Fibroblast of upper back skin (primary cell): ENCODE measurements at places on chromosomes 4 and X.
A peak's percentile ranks its signal among the peaks of the same experiment; 100 is the strongest.

DNA sequence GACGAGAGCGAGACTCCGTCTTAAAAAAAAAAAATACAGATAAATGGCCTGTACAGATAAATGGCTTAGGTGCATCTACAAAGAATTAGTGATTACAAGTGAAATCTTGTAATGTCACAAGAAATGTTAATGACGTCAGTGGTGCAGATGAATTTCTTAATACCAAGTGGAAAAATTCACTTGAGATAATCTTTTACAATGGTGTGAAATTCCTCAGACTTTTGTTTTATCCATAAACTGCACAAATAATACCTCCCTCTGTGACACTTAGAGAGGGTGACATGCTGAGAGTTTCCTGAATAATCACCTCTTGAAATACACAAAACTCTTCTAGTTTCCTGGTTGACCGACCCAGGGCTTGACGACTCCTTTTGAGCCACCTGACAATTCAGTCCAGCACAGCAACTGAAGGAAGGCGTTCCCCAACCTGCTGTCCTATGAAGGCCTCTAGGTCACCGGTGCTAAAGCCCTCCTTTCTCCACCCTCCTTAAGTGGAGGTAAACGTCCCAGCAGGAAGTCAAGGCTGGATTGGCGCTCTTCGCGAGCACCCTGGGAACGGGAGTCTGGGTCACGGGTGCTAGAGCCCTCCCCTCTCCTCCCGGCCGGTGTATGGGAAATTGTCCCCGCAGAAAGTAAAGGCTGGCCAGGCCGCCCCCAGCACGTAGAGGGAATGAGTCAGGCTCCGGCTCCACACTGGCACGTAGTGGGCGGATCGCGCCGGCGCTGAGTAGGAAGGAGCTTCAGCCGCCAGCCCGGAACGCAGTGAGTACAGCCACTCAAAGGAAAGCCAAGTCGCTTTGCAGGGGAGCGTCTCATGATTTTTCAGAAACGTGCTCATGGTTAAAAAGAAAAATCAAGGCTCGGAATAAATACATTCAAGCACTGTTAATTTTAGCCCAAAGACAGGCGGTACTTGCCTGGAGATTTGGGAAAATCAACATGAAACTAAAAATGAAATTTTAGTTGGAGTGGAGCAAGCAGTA, at the start of gene TMEM144:
TMEM144 (plus strand) TSS at position 662 of the 983 bp plus-strand sequence. CDS start 2,182 bp downstream, outside the sequence.
- DNase-seq = peak; percentile 85

GRCh38 chrX:48508400-48509244, at the start of gene PORCN:
PORCN (plus strand) TSS chrX:48508992; CDS start chrX:48509821, 829 bp downstream.
- peak; percentile 64 for DNase-seq

DNA sequence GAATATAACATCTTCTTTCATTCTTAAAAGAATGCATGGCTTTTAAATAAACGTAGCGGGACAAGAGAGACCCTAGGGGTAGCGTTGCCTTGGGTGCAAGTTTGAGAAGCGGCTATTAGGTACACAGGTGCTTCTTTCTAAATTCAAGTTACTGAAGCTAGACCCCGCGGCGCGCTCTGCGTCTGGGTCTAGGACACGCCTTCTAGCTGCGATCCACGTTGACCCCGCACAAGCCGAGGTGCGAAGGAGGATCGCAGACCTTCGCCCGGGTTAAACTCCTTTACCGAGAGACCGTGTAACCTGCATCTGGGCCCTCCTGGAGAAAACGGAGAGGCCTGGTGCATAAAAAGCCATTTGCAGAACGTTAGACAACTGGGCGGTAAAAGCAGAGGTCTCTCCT, 25.5 kb upstream of the EXOC1L start:
- DNase-seq = no peak

DNA sequence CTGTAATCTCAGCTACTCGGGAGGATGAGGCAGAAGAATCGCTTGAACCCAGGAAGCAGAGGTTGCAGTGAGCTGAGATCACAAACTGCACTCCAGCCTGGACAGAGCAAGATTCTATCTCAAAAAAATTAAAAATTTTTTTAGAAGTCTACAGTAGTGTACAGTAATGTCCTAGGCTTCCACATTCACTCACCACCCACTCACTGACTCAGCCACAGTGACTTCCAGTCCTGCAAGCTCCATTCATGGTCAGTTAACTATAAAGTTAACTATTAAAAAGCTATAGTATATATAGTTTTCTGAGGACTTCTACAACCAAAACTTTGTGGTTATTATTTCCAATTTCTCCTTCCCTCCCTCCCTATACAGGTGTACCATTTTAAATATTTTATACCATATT, 34.7 kb upstream of the NEUROG2 start:
- peak; percentile 26 for DNase-seq

DNA sequence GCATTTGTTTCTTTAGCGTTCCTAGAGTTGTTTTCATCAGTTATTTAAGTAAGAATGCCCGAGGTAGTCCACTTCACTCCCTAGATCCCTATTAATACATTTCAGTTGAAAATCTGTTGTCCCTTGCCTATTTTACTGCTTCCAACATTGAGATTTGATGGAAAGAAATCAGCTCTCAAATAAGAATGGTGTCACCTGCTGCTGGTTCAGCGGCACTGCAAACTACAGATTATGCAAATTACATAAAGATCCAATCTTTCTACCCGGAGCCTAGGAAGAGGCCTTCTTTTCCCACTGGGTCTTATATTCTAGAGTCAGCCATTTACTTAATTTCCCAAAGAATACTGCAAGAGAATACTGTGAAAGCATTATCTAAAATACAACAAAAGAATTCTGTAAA, 597.6 kb upstream of the MAGEB2 start:
- peak; percentile 0 for DNase-seq

DNA sequence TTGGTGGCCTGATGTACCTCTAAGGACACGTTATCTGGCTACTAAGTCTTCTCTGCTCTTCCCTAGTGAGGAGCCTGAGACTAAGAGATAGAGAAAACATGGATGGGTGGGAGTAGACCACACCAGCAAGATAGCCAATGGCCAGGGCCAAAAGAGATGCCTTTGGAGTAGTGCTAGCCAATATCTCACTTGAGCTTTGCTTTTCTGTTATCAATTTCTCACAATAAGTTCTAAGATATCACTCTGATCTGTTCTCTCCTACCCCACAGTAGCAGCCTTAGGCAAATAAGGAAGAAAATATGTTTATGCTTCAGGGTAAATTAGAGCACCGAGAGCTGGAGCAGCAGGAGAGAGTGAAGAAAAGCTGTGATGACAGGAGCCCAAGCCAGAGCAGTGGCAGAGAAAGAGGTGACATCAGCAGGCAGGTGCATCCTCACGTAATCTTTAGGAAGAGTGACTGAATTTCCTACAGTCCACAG, 343.9 kb upstream of the NOCT start:
- DNase-seq = no peak

DNA sequence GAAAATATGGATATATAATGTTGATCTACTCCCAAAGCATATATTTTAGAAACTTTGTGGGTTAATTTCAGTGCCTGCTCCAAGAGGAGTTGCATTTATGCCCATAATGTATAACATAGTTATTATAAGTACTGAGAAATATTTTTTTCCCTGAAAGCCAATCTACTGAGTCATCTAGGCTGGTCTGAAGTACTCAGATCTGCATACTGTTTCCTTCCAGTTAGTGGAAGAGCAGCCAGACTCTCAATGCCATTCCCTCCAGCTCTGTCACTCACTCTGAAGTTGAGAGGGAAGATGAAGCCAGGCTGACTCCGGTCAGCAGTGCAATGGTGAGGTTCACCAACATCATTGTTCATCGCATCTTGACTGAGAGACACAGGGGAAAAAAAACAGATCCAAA, 505.1 kb downstream of the PPARGC1A start:
- peak; percentile 68 for DNase-seq

DNA sequence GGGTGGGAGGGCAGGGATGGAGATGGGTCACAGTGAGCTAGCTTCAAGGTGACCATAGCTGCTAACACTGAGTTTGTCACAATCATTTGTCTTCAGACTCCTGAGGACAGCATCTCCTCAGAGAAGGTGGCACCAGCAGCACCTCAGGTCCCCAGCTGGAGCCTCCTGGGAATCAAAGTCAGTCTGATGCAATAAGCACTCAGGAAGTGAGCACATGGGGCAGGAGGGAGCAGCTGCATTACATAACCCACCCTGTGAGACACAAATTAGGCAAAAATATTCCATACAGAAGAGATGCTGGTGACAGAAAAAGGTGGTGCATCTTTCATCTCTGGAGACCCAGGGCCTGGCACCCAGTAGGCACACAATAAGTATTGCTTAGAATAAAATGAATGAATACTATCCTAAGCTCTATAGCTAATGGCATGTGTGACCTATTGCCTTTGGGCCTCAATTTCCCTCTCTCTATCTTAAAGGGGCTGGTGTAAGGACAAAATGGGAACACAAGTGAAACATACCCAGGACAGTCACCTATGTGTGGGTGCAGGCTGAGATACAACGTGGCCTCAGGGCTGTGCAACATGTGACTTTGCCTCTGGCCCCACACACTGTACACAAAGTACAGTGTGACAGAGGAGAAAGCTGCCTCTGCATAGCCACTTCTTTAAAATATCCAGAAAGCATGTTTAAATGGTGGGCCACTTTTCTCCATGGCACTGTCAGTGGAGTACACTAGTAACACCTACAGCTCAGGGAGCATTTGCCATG, 37.1 kb downstream of the SLC39A8 start:
- DNase-seq = peak; percentile 6

DNA sequence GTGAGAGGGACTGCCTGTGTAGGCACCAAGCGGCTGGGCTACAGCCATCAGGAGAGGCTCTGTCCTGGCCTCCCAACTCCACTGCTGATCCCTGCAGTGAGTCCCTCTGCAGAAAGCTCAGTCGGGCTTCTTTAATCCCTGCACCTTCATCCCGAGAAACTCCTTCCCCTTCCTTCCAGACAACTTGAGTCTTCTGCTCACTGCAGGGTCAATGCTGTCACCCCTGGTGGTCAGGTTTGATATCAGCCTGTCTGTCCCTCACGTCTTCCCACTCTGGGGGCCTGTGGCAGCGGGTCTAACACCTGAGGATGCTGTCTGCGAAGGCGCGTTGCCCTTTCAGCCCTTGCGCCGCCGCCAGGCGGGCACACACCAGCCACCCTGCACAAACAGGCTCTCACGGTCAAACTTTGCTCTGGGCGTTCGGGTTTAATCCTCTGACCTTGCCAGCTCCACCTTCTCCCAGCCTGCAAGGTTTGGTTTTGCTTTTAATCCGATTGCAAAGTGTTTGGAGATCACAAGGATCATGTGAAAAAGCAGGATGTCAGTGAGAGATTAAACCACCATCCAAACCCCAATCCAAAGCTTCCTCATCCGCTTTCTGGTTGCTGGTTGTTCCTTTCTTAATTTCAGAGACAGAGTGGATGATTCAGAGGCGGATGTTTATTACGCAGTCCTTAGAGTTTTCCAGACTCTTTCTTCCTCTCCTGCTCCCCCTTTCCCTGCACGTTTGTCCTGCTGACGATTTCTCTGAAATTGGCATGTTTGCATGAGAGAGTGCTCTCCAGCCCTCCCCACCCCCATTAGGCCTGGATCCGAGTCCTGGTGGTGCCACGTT, 74.8 kb upstream of the SLC34A2 start:
- DNase-seq = no peak

DNA sequence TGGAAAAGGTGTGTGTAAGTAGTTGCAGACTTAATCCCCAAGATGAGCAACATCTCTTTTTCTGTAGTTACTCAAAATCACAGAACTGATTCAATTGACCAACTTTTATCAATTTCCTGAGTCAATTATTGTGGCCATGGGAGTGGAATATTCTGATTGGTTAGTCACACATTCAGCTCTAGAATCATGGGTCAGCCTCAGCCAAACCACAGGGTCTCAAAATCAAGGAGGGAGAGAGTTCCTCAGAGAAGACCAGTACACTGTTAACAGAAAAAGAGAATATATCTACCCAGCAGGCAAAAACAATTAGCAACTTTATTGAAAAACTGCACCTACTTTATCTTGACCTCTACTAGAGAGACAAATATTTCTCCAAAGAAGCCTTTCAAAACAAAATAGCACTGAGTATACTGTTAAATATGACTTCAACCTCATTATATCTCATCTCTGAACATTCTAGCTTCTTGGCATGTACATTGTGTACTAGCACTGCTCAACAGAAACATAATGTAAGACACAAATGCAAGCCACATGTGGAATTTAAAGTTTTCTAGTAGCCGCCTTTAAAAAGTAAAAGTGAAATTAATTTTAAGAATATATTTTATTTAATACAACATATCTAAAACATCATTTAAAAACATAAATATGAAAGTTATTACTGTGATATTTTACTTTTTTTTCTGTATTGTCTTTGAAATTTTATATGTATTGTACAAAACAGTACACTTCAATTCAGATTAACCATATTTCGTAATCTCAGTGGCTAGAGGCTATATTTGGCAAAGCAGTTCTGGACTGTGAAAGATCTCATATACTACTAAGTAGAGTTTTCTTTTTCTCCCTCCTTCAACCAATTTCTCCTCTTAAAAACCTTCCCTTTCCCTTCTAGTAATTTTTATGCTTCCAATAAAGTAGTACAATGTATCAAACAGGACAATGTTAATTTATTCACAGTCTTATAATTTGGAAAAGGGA, 11.8 kb upstream of the LCORL start:
- DNase-seq = no peak

DNA sequence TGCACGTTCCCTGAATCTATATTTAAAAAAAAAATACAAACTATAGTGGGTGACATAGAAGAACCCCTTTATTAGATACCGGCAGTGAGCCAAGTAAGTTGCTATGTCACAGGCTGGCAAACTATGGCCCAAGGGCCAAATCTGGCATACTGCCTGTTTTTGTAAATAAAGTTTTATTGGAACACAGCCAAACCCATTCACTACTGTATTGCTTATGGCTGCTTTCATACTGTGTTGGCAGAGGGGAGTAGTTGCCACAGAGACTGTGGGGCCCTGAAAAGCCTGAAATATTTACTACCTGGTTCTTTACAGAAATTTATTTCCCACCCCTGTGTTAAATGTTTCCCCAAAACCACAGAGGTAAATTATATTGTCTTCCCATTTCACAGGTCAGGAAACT, 71.2 kb upstream of the EGFL6 start:
- DNase-seq = no peak

GRCh38 chr4:45776146-45776545, 347.7 kb downstream of the GABRG1 start:
- DNase-seq = no peak

GRCh38 chr4:3874525-3875110, 108.4 kb downstream of the ADRA2C start:
- no peak for DNase-seq

DNA sequence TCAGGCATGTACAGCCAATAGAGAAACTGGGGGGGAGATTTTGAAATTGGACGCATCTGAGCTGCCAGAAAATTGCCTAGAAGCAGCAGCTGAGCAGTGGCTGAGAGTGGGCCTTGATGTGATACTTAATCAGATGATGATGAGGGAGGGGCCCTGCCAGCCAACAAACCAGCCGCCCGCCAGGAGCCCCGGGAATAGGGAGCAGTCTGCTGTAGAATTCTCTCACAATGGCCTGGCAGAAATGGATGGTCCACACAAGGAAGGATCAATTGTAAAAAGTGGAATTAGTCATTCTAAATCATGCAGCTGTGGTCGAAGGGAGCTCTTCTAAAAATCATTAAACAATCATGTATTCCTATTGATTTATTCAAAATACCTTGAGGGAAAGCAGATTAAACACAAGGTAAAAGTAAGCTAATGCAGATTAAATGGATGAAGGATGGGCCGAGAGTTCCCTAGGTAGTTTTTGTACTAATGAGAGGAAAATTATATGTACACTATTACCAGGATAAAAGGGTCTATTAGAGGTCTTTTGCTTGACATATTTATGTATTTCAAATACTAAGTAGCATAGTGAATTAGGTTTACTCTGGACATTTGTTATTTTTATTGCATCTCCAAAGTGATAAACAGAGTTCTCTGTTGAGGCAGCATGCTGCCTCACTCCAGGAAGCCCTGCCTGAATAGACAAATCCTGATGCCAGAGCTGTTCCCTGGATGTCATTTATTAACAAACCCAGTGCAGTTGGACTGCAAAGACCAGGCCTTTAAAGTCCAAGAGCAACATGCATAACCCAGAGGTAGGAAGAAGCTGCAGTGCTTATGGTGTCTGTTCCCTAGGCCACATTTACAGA, 91.3 kb downstream of the NKX6-1 start:
- no peak for DNase-seq
